Astrocyte (in vitro differentiated cells and primary cell): ENCODE measurements at places on chromosomes 1 and 21. TPM values are rescaled to one million over a fixed set of nuclear protein-coding genes. Genes with fewer than 3 reads are reported as not detected.

The CTSS gene
- total RNA-seq, result 0.31 and 0.61 TPM in 2 replicates

The FAM76A gene
- total RNA-seq, result 6.1 and 6.2 TPM in 2 replicates

The FALEC gene
- total RNA-seq, result 0.43 TPM in 1 of 2 replicates, not detected in the other

The DCST1 gene
- total RNA-seq, result not detected in 2 replicates

The WDTC1 gene
- 18.2 and 19.7 TPM in 2 replicates for total RNA-seq

DNA sequence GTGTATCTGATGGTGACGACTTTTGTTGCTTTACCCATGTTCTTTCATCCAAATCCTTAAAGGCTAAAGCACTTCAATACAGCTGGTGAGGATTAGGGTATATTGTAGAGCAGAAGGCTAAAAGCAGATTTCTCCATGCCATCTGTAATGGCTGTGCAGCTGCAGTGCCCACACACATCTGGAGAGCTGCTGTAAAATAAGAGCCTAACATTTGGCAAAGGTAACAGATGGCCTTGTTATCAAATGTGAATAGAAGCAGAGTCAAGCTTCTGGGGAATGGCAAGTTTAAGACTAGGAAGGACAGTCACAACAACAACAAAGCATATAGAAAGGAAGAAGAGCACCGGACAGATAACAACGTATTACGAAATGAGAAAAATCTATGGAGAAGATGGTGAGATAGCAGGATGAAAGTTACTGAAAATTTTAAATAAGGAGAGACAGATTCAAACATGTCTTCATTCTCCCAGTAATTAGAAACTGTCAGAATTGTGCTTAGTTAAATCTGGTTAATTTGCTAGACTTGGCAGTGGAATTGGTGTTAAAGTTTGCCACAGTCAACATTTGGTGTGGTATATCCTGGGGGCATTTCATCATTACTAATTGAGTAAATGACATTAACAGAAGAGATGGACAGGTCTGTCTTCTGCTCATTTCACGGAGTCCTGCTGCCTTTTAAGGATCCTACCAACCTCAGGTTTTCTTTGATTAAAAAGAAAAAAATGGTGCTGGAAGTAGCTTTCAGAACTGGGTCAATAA, 1093.2 kb downstream of the ADGRL2 start:
- no peak for DNase-seq
- H3K27ac ChIP-seq, result no peak overlapping the region
- no peaks in the 10 kb centered on the region for H3K36me3 ChIP-seq
- no peaks in the 10 kb centered on the region for H3K27me3 ChIP-seq

DNA sequence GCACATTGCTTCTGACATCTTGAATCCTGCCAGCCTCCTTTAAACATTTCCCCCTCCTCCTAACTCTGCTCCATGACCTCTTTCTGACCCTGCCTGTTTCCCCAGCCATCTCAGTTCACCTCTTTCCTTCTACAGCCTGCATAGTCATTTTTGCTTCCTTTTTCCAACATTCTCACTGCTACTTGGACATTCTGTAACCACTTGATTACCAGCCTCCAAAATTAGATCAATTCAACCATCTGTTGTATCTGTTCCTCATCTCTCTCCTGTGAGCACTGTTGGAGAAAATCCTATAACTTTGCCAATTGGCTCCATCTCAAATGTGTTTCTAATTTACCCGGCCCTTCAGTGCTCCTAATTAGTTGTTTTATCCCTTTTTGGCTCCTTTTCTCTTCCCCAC, 27.5 kb upstream of the GPR88 start:
- H3K27me3 ChIP-seq, result no peaks in the 10 kb centered on the region
- no peak overlapping the region for H3K27ac ChIP-seq
- no peaks in the 10 kb centered on the region for H3K36me3 ChIP-seq
- no peaks in the 10 kb centered on the region for H3K4me1 ChIP-seq
- no peak overlapping the region for H3K4me3 ChIP-seq

- no peaks in the 10 kb centered on the region for H3K36me3 ChIP-seq
- H3K27ac ChIP-seq, result no peak overlapping the region
- H3K27me3 ChIP-seq, result no peaks in the 10 kb centered on the region
- DNase-seq, result no peak
Observed at GRCh38 chr1:115176189-115176588, 86.9 kb upstream of the TSPAN2 start.

- peak overlapping the region; percentile 56 for H3K4me3 ChIP-seq
- no peaks in the 10 kb centered on the region for H3K36me3 ChIP-seq
- H3K27me3 ChIP-seq, result no peaks in the 10 kb centered on the region
- H3K27ac ChIP-seq, result no peak overlapping the region
Observed at GRCh38 chr1:111618961-111619634, 491 bp upstream of the RAP1A start.

- no peaks in the 10 kb centered on the region for H3K36me3 ChIP-seq
- peaks cover 11% of the 10 kb centered on the region for H3K4me1 ChIP-seq
- DNase-seq, result peak; percentile 79
- H3K27ac ChIP-seq, result no peak overlapping the region
- peaks cover 30% of the 10 kb centered on the region for H3K27me3 ChIP-seq
Observed at GRCh38 chr1:228830954-228831481, 95.7 kb downstream of the RHOU start.
